ENCODE measurements at places on chromosomes 12 and 14. TPM values are rescaled to one million over a fixed set of nuclear protein-coding genes. Genes with fewer than 3 reads are reported as not detected.

DNA sequence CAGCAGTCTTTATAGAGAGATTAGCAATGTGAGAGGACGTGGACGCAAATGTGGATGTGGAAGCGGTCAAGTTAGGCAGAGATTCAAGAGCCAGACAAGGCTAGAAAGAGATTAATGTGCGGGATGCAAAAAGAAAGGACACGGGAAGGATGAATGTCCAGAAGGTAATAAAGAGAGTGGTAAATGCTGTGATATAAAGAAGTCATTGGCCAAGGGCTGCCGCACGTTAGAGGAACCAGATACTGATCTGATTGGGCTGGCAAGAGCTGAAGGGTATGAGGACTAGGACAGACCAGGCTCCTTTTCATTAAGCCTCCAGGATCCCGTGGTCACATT, 59.5 kb downstream of the DHRS2 start:
- no peak for DNase-seq

DNA sequence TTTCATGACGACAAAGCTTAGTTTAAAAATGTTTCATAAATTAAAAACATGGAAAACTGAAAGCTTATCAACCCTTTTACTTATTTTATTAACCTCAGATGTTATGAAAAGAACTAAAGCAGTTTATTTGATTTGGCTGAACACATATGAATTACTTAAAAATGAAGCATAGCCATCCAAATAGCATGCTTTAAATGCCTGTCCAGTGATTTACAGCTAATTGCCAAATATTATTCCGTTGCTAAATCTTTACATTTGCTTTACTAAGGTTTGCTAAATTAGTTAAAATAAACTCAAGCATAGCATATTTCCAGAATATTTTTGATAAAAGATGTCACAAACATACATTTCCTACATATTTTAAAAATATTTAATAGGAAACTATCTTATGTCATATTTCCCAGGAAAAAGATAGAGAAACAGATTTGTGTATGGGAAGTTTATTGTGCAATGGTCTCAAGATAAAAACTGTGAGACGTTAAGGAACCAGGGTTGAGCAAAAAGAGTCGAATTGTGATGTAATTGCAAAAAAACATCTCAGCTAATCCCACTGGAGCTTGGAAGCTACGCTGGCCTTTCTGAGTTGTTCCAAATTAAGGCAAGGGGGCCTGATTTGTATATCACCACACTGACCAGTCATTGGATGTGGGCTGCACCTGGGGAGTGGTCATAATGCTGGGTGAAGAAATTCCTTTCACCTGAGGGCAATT, 25.8 kb downstream of the GPR135 start:
- no peak for DNase-seq

DNA sequence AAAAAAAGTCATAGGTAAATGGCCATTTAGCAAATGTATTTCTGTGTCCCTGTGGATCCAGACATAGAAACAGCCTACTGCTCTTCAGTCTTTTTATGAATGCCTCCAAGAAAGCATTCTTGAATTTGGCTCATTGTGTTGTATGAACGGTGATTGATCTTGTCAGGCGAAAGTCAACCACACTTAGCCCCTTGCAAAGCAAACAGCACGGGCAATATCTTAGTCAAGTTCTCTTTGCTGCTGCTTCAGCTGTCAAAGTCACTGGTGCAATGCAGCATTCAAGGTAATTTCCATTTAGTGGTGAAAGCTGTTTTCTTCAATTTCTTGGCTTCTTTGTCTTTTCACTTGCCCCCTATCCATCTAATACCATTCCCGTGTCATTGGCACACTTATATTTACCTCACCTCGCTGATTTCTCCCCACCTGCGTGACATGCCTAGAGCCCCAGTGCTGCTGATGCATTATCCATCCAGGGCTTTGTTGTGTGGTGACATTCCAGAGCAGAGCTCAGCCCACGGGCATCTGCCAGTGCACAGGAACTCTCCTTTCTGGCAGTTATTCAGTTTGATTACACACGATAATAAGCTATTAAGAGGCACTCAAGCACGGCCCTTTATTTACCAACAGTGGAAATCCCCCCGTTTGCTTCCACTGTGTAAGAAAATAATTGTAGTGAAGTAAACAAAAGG, 362.3 kb upstream of the NOVA1 start:
- DNase-seq, result no peak

GRCh38 chr14:70354204-70354603, 5.3 kb downstream of the COX16 start:
- no peak for DNase-seq

DNA sequence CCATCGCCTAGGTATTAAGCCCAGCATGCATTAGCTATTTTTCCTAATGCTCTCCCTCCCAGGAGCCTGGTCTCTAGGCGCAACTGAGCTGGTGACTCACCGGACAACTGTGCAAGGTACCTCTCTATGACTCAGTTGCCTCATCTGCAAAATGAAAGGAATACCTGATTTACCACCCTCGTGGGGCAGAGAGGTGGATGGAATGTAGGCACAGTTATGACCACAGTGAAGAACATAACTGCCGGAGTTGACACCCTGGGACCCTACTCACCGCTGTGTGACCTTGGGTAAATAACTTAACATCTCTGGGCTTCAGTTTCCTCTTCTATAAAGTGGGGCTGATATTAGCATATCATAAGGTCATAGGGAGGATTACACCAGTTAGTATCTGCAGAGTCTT, 22.6 kb downstream of the BCL11B start:
- no peak for DNase-seq

GRCh38 chr12:95545731-95546490, 5.4 kb downstream of the USP44 start:
- DNase-seq, result no peak

GRCh38 chr14:35369701-35370191, 34.8 kb downstream of the NFKBIA start:
- peak; percentile 18 for DNase-seq

DNA sequence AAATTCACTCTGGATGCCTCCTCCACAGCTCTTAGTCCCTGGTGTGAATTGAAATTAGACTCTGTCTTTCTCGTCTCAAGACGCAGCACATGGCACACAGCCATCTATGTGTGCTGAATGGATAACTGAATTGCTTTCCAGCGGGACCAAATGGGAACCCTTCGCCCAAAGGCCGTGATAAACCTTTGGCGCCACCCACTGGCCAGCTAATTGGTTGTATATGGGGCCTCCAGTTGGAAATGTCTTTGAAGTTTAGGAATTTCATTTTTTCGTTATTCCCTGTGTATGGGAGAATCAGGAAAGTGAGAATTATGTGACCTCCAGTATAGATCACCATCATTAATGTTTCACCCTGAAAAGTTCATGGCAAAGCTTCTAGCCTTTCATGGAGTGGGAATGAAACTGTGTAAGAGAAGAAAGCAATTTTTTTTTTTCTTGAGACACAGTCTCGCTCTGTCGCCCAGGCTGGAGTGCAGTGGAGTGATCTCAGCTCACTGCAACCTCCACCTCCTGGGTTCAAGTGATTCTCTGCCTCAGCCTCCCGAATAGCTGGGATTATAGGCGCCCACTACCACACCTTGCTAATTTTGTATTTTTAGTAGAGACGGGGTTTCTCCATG, 9.8 kb upstream of the HSP90AA1 start:
- peak; percentile 73 for DNase-seq

DNA sequence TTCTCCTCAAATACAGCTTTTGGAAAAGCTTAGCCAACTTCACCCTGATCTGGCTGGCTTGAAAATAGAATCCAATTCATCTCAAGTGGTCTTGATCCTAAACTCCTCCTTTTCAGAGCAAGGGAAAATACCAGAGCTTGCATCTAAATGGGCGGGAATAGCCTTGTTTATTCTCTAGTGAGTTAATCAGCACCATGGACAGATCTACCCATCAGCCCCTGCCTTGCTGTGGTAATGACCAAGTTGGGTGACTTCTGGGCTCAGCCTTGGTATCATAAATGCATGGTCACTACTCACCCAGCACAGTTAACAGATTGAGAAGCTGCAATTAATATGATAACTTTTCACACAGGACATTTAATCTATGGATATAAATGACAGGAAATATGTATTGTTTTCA, 196.6 kb downstream of the GLT1D1 start:
- DNase-seq, result no peak

DNA sequence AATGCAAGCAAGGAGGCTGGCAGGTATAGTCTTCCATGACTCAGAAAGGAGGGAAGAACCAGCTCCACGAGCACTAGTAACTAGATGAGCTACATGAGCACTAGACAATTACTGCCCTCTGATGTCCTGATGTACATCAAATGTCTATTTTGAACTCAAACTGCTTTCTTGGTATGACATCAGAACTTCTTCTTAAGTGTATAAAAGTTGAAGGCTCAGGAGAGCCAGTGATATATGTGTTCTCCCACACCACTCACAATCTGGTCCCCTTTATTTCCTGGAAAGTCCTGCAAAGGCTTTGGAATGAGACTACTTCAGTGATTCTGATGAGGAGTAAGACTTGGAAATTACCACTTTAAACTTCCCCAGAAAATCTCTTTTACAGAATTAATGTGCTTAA, 18.5 kb upstream of the DHRS7 start:
- DNase-seq, result no peak

DNA sequence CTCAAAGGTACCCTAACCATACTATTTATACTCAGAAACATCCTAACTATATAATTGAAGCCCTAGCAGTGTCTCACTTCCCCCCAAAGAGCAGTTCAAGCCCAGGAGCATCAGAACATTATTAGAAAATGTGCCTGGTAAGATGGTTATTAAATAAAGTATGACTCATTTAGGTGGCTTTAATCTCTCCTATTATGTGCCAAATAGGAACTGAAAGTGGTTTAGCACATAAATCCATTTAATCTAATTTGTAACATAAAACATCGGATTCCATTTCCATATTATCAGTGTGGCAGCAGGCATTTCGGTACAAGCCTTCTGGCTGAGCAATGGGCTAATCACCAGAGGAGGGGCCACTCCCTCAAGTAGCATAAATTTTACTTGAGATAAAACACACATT, 395.2 kb upstream of the TMTC1 start:
- no peak for DNase-seq

DNA sequence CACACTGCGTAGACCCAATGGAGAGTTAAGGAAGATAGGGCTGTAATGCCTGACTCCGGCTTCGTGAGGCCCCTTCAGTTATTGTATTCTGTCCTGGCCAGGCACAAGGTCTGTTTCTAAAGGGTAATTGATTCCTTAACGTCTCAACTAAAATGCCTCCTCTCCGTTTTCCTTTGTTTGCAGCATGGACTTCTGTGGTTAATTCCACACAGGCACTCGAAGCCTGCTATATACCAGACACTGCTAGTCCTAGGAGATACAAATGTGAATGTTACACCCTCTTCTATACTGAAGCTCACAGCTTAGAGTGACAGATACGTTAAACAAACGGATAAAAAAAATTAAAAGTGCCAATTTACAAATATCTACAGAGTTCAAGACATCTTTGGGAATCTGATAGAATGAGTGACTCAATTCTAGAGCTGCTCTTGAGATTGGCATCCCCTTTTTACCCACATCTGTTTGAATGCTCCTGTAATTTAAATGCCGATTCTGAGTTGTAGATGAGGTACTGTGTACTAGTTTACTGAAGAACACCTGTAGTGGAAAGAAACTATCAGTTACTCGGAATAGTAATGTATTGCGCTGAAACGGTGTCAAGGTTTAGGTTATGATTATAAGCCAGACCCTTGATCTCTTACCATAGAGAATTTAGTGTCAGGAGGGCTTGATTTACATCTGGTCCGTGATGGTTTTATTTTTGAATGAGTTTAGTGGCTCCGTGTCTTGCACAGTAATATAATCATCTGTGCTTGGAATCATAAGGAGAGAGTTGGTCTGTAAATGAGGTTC, 784 bp downstream of the PSMA6 start:
- DNase-seq, result no peak

DNA sequence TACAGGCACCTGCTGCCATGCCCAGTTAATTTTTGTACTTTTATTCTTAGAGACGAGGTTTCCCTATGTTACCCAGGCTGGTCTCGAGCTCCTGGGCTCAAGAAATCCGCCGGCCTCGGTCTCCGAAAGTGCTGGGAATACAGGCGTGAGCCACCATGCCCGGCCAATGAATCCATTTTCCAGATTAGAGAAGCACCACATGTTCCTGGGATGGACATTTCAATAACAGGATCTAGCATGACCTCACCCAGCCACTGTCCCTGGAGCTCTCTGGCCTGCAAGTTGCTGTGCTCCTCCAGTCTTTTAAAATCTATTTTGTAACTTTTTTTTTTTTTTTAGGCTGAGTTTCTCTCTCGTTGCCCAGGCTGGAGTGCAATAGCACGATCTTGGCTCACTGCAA, 2.2 kb downstream of the GPR132 start:
- no peak for DNase-seq

GRCh38 chr14:54881235-54881760, 21.3 kb downstream of the GCH1 start:
- DNase-seq, result peak; percentile 40

DNA sequence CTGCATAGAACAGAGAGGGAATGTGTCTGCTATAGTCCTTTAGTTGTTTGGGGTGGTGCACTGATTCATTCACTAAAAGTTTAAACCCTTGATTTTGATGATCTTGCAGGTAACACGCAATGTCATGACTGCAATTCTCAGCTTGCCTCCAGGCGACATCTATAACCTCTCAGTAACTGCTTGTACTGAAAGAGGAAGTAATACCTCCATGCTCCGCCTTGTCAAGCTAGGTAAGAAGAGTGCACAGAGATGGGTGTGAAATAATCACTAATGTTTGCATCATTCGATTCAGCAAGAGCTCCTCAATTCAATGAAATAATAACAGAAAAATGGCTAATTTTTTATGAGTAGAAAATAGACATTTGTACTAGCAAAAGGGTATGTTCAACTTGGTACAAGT, 203.7 kb downstream of the PTPRO start:
- no peak for DNase-seq

DNA sequence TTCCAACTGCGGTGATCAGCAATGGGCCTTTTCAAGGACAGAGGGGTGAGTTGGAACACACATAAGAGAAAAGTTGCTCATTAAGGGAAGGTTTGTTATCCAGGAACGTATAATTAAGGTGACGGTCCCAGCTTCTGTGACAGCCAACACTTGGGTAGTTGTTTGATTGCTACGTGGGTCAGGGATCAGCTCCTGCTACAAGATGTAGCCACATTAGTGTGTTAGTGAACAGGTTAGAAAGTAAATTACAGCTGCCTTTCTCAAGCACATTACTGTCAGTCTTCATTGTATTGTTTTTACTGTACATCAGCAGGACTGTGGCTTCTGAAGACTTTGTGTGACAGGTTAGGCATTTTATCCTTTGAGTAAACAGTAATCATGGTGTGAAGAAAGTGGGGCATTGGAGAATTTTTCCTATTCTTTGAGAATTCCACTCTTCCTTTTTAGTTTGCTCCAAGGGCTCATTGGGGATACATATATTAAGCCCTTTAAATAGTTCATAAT, 230.5 kb downstream of the EGLN3 start:
- DNase-seq, result no peak

DNA sequence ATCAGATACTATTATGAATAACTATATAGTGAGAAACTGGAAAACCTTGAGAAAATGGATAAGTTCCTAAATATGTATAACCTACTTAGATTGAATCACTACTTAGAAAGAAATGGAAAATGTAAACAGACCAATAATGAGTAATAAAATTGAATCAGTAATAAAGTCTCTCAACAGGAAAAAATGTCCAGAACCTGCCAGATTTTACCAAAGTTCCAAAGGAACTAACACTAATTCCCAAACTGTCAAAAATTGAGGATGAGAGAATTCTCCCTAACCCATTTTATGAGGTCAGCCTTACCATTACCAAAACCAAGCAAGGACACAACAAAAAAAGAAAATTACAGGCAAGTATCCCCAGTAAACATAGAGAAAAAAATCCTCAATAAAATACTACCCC, 272.0 kb downstream of the RPAP3 start:
- no peak for DNase-seq

The PDE3A gene
- not detected for total RNA-seq

The LGR5 gene
- not detected for total RNA-seq

The MGAT4C gene
- not detected for total RNA-seq

The ANG gene
- total RNA-seq, result 5.5 TPM

The ALKBH2 gene
- total RNA-seq, result 8.2 TPM
